ENCODE measurements at places on chromosomes 2 and 18.

GRCh38 chr2:235003096-235003775 is 51.4 kb downstream of the SH3BP4 start:
- no peak for DNase-seq

GRCh38 chr2:177673602-177674595 is 281.3 kb downstream of the AGPS start:
- no peak for DNase-seq

- no peak for DNase-seq
Measured at GRCh38 chr2:28612131-28612812, 116.4 kb downstream of the PLB1 start.

GRCh38 chr2:61993422-61994024 is 88.0 kb downstream of the COMMD1 start:
- peak; percentile 46 for DNase-seq

DNA sequence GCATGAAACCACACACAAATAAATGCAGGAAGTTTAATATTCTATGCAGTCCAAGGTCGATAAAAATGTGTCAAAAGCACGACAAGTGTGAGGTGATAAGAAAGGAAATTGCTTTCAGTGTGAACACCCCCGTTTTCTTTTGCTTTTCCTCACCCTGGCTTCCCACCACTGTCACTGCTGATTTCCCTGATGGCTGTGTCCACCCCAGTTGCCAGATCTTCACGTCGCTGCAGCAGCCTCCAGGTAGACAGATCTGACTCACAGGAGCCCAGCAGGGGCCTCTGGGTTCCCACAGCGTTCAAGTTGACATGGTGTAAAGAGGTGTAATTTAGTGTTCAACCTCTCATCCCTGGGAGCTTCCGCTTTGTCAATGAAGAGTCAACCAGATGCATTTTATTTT is 128.0 kb upstream of the TACR1 start:
- DNase-seq: no peak

GRCh38 chr2:138026111-138027020 is 62.1 kb downstream of the HNMT start:
- DNase-seq: no peak

DNA sequence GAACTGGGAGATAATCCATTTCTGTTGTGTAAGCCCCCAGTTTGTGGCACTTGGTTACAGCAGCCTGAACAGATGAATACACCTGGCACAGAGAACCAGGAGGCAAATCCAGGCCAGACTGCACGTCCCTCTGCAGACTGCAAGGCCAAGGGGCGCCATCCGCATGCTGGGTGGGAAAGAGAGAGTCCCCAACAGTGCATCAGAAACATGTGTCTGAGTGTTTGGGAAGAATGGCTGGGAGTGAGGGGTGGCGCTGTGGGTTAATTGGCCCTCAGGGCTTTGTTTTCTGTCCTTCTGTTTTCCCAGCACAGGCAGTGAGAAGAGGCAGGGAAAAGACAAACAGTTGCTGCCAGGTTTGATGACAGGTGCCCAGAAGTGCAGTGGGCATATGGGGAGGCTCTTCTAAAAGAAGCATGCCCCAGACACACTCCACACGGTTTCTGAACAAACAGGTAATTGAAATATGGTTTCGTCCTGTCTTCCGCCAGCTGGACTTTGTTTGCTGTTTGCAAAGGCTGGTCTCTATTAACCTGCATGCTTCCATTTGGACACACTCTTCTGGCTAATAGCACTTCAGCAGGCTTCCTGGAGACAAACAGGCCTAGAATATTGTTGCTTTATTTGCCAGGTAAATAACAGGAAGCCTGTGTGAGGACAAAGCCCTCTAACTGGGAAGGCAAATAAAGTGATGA is 43.4 kb upstream of the SEC11C start:
- no peak for DNase-seq

DNA sequence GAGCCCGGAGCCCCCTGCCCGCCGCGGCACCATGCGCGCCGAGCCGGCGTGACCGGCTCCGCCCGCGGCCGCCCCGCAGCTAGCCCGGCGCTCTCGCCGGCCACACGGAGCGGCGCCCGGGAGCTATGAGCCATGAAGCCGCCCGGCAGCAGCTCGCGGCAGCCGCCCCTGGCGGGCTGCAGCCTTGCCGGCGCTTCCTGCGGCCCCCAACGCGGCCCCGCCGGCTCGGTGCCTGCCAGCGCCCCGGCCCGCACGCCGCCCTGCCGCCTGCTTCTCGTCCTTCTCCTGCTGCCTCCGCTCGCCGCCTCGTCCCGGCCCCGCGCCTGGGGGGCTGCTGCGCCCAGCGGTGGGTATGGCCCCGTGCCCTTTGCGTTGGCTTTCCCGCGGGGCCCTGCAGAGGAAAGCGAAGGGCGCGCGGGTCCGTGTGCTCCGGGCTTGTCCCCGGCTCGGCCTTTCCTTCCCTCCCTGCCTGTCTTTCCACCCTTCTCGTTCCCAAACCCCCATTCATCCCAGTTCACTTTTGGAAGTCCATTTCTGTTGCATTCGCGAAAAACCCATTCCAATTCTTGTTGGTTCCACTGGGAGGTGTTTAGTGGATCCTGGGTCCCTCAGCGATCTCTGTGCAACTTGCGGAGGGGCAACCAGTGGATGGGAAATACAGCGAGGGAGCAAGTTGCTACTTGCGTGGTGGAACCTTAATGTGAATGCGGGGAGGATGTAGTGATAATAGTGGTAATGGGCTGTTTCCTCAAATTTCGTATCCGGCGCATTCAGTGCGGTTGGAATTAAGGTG is 599 bp downstream of the ADAM23 start:
- peak; percentile 11 for DNase-seq

GRCh38 chr2:128636802-128637147 is 318.1 kb upstream of the HS6ST1 start:
- DNase-seq: no peak

DNA sequence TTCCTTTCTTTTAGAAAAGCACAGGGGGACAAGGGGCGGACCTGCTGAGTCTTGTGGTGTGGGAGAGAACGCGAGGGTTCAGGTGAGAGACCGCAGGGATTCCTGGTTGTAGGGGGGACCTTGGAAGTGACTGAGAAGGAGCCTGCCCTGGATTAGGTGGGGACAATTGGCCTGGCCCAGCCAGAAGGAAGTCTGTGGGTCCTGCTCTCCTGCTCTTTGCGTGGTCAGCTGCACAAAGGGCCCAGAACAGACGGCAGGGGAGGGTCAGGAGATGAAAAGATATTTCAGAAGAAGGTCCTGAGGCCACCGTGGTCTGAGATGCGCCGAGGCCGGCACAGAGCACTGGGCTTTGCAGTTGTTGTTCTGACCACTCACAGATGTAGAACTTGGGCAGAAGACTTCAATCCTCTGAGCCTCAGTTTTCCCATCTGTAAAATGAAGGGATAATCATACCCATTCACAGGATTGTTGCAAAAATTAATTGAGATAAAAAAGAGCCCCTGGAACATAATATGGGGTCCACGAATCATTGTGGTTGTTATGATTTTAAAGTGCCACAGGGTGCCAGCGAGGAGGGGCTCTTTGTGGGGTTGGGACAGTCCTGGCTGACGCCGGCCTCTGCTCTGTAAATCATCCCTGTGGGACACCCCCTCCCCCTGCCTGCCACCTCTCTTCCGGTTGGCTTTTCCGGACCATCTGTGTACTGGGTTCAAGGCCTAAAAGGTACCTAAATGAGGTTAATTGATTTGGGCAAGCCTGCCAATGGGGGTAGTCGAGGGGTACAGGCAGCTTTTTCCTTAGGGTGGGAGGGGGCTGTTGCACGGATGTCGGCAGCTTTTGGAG is 1.8 kb downstream of the LPIN1 start:
- DNase-seq: peak; percentile 77

Data from activated naive CD4-positive, alpha-beta T cell treated with anti-CD3 and anti-CD28 coated beads for 36 hours (primary cell).